ENCODE measurements at places on chromosomes 3 and 15.

DNA sequence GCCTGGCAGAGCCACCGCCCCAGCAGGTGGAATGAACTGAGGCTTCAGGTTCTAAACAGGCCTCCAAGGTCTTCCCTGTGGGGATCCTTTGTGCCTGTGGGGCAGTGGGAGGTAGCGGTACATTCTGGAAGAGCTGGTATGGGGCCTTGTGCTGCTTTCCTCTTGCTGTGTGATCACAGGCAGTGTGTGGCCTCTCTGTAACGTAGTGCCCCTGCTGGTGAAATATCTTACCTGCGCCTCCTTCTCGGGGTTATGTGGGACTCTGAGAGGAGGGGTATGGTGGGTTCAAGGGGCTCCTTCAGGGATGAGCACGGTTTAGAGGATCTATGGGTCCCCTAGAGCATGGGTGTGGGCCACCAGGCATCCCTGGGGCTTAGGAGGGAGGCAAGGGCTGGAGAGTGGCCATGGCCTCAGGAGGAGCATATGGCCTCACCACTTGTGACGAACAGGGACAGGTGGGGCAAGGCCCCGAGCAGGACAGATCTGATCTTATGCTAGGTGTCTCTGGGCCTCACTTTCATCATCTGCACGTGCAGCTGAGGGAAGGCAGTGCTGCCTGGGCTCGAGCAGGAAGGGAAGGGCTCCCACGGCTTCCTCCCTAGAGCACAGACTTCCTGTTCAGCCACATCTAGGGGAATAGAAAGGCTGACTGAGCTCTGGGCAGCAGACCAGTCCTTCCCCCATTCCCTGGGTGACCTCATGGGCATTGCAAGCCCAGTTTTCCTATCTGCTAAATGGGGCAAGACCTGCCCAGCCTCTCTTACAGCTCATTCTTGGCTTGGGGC, 1.9 kb upstream of the ALS2CL start:
- no peak for DNase-seq

GRCh38 chr15:81449836-81450474, 75.9 kb upstream of the TMC3 start:
- no peak for DNase-seq

- no peak for DNase-seq
These were observed 5.8 kb downstream of the MCM2 start for GRCh38 chr3:127604035-127604434.

- DNase-seq, result no peak
These were observed 33.0 kb downstream of the MBNL1 start for GRCh38 chr3:152301745-152302181.

DNA sequence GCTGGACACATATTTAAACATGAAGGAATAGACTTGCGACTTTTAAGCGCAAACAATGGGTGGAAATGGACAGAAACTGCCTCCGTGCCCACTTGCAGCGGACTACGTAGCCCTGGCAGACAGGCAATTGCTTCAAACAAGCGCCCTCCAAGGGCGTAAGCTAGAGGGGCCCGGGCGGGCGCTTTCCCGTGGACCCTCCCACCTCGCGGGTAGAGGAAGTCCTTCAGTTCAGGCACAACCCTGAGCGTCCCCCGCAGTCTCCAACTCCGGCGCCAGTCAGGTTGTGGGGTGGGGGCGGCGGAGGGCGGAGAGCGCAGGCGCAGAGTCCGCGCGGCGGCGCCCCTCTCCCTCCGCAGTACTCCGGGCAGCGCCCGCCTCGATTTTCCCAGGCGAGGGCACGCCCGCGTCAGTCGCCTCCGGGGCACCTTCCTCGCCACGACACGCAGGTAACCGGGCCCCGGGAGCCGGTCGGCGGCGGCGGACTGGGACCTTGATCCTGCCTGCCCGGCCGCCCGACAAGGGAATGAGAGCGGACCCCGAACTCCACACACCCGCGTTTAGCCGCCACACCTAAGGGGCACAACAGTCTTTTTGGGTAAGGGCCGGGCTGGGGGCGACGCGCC, at the start of gene SLC35G2:
SLC35G2 (plus strand) TSS at position 358 of the 623 bp plus-strand sequence. CDS start 35,335 bp downstream, outside the sequence.
- peak; percentile 87 for DNase-seq
